ENCODE measurements at places on chromosomes 3 and 15. TPM values are rescaled to one million over a fixed set of nuclear protein-coding genes. Genes with fewer than 3 reads are reported as not detected.
A peak's percentile ranks its signal among the peaks of the same experiment; 100 is the strongest.

DNA sequence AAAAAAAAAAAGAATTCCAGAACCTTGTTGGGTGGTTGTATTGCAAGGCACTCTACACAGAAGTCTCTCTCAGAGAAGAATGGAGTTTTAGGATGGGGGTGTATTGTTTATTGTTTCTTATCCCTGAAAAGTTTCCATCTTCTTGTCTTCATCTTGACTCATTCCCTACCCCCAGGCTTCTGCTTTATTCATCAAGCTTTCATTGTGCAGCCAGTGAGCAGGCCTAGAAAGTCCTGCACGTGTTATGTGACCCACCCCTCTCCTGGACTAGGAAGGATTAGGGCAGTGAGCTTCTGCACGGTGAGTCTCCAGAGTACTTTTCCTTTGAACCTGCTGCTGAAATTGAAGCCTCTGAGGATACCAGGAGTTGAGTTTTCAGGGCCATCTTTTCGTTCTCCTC, 150.9 kb upstream of the IL12A start:
- H3K4me1 ChIP-seq, result peaks cover 26% of the 10 kb centered on the region
- no peaks in the 10 kb centered on the region for H3K36me3 ChIP-seq
- no peaks in the 10 kb centered on the region for H3K27me3 ChIP-seq
- no peak overlapping the region for H3K4me3 ChIP-seq

DNA sequence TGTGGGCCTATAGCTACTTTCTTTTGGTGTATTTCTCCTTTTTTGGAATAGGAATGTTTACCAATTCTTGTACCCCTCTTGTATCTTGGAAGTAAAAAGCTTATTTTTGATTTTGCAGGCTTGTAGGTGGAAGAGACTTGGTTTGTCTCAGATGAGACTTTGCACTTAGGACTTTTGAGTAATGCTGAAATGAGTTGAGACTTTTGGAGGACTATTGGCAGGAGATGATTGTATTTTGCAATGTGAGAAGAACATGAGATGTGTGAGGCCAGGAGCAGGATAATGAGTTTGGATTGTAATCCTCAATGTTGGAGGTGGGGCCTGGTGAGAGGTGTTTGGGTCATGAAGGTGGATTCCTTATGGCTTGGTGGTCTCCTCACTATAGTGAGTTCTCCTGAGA, 106.3 kb downstream of the KBTBD8 start:
- H3K4me3 ChIP-seq, result no peak overlapping the region
- no peak overlapping the region for H3K27ac ChIP-seq
- H3K27me3 ChIP-seq, result no peaks in the 10 kb centered on the region
- no peak for DNase-seq
- no peaks in the 10 kb centered on the region for H3K36me3 ChIP-seq

GRCh38 chr3:150135287-150135721, 164.6 kb upstream of the PFN2 start:
- H3K27ac ChIP-seq, result no peak overlapping the region
- no peak for DNase-seq
- H3K4me3 ChIP-seq, result no peak overlapping the region
- H3K4me1 ChIP-seq, result no peaks in the 10 kb centered on the region

GRCh38 chr3:4113811-4114522, 189.2 kb upstream of the SETMAR start:
- no peaks in the 10 kb centered on the region for H3K36me3 ChIP-seq
- H3K4me1 ChIP-seq, result no peaks in the 10 kb centered on the region
- H3K4me3 ChIP-seq, result no peak overlapping the region

DNA sequence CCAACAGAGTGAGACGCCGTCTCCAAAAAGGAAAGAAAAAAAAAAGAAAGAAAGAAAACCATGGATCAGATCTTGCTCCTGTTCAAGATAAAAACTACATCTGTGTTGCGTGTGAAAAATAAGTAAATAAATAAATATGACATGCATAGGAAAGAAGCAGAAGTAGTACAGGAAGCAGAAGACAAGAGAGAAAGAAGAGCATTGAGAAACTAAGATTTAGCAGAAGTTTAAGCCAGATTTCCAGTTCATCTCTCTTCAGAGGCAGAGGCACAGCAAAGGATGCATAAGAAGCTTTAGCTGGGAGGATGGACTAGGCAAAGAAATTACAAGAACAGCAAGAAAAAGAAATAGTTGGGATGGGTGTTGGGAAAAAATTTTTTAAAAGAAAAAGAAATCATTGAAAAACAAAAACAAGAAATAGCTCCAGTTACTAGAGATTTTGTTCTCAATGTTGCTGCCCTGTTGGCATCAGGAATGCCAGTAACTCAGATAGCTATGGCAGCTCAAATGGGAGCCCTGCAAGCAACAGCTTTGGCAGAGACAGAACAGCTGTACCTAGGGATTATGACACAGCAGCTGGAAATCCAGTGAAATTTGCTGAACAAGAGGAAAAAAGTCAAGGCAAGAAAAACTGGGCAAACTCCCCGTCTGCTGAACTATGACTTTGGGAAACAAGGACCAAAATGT, 17.3 kb downstream of the AP3S2 start:
- no peaks in the 10 kb centered on the region for H3K4me1 ChIP-seq
- no peak overlapping the region for H3K27ac ChIP-seq
- no peak overlapping the region for H3K4me3 ChIP-seq
- H3K27me3 ChIP-seq, result no peaks in the 10 kb centered on the region
- DNase-seq, result no peak

GRCh38 chr15:95770196-95770595, 560.3 kb upstream of the NR2F2 start:
- H3K27ac ChIP-seq, result no peak overlapping the region
- H3K4me1 ChIP-seq, result peaks cover 6% of the 10 kb centered on the region
- no peaks in the 10 kb centered on the region for H3K27me3 ChIP-seq
- H3K4me3 ChIP-seq, result no peak overlapping the region
- peak; percentile 54 for DNase-seq

DNA sequence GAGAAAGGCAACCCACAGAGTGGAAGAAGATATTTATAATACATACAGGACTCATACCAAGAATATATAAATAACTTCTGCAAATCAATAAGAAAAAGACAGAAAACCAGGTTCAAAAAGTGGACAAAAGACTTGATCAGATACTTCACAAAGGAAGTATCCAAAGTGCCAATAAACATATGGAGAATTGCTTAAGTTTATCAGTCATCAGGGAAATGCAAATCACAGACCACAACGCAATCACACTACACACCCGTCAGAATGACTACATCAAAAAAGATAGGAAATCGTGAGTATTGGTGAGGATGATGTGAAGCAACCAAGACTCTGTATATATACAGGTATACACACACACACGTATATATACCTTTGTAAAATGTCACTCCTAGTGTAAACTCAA, 180.6 kb downstream of the FAM43A start:
- no peak overlapping the region for H3K27ac ChIP-seq
- H3K27me3 ChIP-seq, result no peaks in the 10 kb centered on the region

GRCh38 chr15:69081310-69082004, 67.0 kb downstream of the NOX5 start:
- H3K4me3 ChIP-seq, result no peak overlapping the region
- no peaks in the 10 kb centered on the region for H3K36me3 ChIP-seq
- DNase-seq, result peak; percentile 54
- no peak overlapping the region for H3K27ac ChIP-seq

- H3K4me1 ChIP-seq, result no peaks in the 10 kb centered on the region
- H3K36me3 ChIP-seq, result no peaks in the 10 kb centered on the region
- no peak overlapping the region for H3K4me3 ChIP-seq
- H3K27ac ChIP-seq, result no peak overlapping the region
- no peaks in the 10 kb centered on the region for H3K27me3 ChIP-seq
Measured at GRCh38 chr3:86913160-86913559, 77.8 kb downstream of the VGLL3 start.

- no peak overlapping the region for H3K4me3 ChIP-seq
- H3K36me3 ChIP-seq, result no peaks in the 10 kb centered on the region
- no peaks in the 10 kb centered on the region for H3K4me1 ChIP-seq
- H3K27ac ChIP-seq, result no peak overlapping the region
Measured at GRCh38 chr3:131975047-131975446, 59.8 kb downstream of the CPNE4 start.

Gene SLC28A2
- total RNA-seq, result not detected

Gene ATP1B3
- 222 TPM for total RNA-seq

Gene SLC22A14
- total RNA-seq, result 0.45 TPM

Gene PLSCR5
- total RNA-seq, result not detected

Gene PTX3
- total RNA-seq, result 3.0 TPM

Gene CKMT1B
- total RNA-seq, result 0.72 TPM
